ENCODE measurements at places on chromosomes 7 and 10.

DNA sequence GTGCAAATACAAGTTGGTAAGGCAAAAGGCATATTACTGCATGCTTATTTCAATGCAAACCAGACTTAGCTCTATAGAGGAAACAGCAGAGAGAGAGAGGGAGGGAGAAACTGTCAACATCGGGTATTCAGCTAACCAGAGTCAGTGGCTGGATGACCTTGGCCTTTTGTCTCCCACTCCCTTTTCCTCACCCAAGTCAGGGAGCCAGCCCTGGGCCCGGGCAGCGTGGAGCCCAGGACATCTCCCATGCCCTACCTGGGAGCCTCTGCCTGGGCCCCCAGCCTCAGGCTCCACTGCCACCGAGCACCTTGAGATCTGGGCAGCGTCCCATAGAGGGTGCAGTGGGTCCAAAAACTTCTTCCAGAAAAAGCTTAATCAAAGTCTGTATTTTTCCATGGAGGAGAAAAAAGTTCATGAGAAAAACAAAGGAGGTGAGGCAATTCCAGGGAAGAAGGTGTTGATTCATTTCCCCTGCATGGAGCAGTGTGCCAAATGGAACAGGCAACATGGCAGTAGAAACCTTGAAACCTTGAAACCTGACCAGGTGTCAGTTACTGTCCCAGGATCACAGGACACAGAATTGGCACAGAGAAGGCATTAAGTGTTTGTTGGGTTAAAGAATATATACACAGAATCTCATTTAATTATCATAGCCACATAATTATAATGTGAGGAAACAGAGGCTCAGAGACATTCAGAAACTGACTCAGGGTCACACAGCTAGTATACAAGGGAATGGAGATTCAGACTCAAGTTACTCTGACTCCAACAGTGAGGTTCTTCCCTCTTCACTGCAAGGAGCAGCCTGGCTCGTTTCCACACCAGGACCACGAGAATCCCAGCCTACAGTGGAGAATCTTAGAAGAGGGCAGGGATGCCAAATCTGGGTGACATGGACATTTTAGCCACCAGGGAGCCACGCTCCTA lies 5.8 kb upstream of the NCOA4 start:
- DNase-seq: peak; percentile 61

GRCh38 chr7:150811-151221 lies 41.6 kb upstream of the FAM20C start:
- DNase-seq: no peak

- no peak for DNase-seq
Measured at GRCh38 chr7:125098377-125098970, 168.8 kb upstream of the POT1 start.

DNA sequence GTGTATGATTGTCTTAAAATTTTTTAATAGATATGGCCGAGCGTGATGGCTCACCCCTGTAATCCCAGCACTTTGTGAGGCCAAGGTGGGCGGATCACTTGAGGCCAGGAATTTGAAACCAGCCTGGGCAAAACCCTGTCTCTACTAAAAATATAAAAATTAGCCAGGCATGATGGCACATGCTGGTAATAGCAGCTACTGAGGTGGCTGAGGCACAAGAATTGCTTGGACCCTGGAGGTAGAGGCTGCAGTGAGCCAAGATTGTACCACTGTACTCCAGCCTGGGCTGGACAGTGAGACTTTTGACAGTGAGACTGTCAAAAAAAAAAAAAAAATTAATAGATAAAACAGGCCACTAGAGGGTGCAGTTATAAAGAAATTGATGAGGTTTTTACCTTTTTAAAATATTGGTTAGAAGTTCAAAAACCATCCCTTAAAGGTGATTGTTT lies 20.5 kb downstream of the NOM1 start:
- peak; percentile 43 for DNase-seq

DNA sequence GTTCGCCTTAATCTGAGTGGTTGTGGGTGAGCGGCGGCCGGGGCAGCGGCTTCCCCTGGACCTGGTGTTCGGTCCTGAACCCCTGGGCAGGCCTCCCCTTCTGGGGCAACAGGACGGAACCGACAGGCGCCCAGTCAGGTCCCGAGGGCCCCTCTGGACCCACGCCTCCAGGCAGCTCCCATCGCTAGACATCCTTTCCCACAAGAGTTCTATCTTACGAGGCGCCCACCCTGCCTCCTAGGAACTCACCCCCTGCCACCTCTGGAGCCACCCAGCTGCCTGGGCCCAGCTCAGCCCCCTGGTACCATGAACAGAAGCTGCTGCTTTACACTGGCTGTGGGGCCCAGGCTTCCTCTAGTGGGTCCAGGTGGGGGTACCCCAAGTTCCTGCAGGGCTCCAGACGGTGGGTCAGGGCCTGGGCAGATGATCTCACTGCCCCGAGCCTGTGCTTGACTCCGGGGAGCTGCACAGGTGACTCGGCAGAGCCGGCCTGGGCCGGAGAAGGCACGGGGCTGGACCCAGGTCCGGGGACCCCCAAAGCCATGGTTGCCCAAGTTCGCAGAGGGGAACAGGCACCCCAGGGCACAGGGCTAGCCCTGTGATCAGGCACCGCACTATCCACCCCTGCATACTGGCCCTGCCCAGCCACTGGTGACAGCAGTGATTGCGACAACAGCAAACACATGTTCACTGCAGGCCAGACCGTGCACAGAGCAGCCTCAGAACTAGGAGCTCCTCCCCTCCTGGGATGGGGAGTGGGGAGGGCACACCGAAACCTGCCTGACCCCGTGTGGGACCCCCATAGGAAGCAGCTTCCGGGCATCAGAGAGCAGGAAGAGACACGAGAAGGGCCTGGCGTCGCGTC lies 180.3 kb downstream of the ELFN1 start:
- DNase-seq: no peak

DNA sequence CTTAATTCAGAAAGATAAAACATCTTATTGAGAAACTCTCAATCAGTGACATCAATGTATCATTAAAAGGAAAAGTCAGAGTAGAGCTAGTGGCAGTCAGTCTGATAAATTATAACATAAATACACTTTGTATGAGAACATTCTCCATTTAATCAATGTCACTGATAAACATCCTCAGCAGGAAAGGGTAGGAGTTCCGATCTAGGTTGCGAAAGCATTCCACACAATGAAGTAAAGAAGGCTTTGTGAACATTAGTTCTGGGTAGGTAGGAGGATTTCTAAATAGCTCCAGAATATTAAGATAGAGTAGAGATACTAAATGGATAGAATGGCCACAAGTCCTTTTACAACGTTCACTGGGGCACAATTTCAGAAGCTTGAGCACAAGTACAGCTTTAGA lies 179.7 kb upstream of the MALRD1 start:
- DNase-seq: no peak

GRCh38 chr10:130025326-130025725 lies 61.3 kb upstream of the EBF3 start:
- no peak for DNase-seq

DNA sequence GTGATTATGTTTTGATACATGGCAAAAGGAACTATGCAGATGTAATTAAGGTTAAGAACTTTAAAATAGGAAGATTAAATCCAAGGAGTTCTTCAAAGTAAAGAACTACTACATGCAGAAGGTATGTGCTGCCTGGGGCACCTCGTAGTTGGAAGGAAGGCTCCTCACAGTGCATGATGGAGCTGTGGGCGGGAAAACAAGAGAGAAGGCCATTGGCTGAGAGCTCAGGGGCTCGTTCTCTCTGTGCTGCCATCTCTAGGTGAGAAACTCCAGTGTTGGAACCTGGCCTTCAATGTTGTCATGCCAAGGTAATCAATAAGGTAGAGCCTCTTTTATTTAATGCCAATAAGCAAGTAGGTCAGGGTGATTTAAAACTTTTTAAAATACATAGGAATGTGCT lies 391.4 kb upstream of the ETV1 start:
- no peak for DNase-seq

DNA sequence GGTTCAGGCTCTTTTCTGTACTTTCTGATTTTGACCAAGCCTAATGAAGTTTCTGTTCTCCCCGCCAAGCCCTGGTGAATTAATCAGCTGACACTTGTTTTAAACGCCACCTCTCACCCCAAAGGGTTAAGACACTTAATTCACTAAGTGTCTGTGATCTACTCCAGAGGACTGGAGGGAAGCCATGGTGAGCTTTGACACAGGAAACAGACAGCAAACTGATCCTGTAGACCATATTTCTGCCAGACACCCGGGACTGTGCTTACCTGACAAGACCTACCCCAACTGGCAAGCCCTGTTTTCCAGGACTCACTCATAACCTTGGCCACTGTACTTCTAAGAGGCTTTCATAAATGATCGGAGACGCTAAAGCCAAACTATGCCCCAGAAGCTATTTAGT lies 126.0 kb downstream of the STRA8 start:
- no peak for DNase-seq

DNA sequence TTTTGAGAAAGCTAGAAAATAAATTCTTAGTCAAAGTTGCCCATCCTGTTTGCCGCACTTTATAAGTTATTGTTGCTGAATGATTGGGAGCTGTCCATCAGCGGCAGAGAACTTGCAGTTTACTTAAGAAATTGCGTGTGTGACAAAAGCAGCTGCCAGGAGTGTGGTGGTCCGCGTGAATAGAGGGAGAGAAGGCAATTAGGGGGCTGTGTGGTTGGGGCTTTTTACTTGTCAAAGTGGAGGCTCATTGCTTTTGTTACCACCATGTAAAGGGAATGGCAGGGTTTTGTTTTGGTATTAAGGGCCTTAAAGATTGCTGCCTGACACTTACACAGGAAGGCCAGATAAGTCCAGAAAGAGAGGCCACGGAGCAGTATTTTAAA lies 177.8 kb downstream of the TCF7L2 start:
- no peak for DNase-seq

GRCh38 chr7:24851786-24852185 lies 94.5 kb upstream of the GSDME start:
- DNase-seq: peak; percentile 71

DNA sequence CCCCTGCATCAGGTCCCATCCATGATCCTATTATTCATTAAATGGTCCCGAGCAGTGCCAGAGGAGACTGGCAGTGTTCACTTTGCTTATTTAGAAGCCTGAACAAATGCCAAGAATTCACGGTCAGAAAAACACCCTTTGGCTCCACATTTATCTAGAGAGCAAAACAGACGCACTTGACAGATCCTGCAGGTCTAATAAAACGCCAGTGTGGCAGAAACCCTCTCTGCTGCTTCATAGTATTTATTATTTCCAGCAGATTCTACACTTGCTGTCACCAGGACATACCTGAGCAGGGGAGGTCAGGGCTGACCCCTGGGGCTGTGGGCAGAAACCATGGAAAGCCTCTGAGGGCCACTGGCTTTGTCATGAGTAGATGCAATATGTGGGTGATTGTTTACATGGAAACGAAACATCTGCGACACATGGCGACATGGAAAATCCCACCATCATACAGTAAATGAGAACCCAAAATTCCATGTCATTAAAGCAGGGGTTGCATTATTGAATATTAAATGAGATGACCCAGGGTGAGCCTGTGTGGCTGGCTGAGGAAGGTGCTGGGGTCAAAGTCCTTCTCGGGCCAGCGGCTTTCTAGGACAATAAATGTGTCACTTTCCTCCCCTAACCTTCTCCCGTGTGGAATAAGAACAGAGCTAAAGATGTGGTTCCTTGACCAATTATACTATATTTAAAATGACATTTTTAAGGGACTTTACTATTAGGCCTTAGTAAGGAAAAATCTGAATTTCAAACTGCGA lies 205.9 kb upstream of the SVIL start:
- DNase-seq: no peak

GRCh38 chr7:27245798-27246691 lies 3.4 kb downstream of the EVX1 start:
- DNase-seq: no peak

DNA sequence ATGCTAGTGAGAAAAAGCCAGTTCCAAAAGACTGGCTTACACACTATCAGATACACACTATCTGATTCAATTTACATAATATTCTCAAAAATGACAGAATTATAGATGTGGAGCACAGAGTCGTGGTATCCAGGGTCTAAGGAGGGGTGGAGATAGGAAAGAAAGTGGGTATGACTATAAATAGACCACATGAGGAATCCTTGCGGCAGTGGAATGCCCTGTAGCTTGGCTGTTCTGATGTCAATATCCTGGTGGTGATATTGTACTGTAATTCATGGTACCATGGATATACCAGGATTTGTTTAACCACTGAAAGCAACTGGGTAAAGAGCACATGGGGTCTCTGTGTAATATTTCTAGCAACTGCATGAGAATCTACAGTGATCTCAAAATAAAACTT lies 67.7 kb upstream of the TMEM72 start:
- no peak for DNase-seq

DNA sequence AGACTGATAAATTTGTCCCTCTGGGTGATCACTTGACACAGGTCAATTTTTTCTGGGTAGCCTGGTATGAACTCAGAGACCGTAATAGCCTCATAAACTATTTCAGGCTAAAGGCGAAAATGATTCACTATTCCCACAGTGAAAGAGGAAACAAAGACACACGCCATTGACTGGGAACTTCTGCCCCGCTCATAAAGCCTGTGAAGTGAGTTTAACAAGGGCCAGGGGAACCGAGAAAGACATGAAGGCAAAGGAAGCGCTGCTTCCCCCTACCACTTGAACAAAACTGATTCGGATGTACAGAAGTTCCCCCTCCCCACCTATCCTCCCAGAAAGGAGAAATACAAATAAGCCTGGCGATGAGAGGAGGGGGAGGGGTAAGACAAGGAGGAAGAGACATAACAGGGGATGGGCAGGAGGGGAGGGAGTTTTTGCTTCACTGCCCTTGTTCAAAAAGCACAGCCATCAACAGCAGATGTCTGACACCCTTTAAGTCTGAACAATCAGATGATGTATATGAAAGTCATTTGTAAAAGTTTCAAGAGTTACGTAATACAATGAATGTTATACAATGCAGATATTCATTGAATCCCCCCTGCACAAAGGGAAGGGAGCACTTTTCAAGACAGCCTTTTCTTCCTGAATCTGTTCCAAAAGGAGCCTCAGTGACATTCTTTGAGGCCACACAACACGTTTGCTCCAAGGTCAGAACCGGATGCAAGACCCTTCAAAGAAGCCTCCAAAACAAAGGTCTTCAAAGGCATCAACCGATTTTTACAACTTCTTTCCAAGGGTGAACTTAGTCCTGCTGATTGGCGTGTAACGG lies 734 bp downstream of the ABCB4 start:
- DNase-seq: peak; percentile 13

DNA sequence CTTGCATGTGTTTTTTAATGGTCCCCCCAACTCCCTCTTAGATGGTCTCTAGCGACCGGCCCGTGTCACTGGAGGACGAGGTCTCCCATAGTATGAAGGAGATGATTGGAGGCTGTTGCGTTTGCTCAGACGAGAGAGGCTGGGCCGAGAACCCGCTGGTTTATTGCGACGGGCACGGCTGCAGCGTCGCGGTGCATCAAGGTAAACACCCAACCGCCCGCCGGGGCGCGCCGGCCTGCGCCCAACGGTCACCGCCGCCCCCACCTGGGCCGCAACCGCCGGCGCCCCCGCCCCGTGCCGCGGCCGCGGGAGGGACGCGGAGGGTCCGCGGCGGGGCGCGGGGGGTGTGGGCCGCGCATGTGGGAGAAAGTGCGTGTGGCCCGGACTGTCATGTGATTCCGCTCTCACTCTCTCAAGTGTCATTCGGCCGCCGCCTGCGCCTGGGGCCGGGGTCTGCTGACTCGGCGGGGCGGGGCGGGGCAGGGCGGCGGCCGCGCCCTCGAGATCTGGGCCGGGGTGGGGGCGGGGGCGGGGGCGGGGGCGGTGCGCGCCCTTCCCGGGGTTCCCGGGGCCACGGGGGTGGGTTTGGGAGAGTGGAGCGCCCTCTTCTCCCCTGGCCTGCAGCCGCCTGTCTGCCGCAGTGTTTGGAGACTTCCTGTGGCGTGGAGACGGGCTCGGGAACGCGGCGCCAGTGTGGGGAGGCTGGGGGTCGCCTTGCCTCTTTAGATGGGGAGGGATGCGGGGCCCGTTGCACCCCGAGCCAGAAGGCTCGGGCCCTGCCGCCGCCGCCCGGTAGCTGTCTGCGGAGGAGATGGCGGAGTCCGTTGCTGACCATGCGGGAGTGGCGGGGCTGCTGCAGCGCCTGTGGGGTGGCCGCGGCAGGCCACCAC lies 817 bp downstream of the MLLT10 start:
- peak; percentile 41 for DNase-seq

Data from HT1080 (cell line).